NCI-H187 (cell line): ENCODE measurements at places on chromosomes 6 and 20.

DNA sequence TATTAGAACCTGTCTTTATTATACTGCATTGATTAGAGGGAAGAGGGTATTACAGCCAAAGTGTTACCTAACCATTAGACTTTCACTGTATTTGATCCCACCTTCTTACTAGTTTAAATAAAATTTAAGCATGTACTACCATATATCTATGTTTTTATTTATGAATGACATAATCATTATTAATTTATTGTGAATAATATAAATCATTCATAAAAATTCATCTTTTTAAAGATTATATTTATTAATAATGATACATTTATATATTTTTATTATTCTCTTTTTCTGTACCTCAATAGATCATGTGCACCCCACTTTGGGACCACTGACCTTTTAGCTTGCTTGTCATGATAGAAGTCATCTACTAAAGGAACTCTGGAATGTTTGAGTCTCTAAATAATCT lies 223.5 kb upstream of the MARCKS start:
- no peak for DNase-seq

GRCh38 chr6:113842165-113842564 lies 15.0 kb upstream of the MARCKS start:
- DNase-seq: no peak

DNA sequence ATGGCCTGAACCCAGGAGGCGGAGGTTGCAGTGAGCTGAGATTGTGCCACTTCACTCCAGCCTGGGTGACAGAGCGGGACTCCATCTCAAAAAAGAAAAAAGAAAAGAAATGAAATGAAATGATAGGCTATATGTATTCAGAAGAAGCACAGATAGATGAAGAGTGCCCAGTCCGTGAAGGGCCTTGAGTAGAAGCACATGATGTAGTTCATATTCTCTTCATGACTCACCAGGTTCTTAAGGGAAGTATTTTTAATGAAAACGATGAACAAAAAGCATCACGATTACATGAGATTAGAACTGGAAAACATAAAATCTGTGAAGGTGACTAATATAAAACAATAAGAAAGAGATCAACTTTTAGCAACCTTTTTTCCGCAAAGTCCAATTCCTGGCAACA lies 29.8 kb downstream of the TPD52L1 start:
- DNase-seq: no peak

DNA sequence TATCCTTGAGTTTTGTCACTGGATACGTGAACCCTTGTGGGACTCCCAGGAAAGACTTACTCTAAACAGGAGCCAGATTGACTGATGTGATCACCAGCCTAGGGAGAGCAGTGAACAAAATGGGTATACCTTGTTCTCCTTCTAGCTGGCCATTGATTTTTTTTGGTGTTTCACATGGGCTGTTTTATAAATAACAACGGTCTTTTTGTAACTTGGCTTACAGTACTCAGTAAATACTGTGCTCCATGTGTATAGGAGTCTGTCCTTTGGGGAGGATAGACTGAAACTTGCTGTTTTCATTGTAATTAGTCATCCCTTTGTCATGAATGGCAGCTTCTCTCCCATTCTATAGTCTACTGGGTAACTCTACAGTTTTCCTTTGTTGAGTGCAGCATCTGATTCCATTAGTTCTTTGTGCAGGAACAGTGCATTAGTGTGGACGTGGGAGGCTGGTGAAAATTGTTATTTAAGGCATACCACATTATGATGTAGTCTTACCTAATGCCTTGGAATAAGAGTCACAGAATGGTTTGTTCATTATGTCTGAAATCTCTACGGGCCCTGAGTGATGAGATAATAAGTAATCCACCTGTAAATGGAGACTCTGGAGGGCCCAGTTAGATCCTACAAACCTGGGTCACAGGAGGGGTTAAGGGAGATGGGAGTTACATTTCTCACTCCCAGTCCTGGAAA lies 89.5 kb downstream of the TIAM2 start:
- DNase-seq: no peak

GRCh38 chr6:121338956-121339355 lies 4.7 kb upstream of the TBC1D32 start:
- no peak for DNase-seq
